ENCODE measurements at places on chromosomes 2 and 18.
A peak's percentile ranks its signal among the peaks of the same experiment; 100 is the strongest.

DNA sequence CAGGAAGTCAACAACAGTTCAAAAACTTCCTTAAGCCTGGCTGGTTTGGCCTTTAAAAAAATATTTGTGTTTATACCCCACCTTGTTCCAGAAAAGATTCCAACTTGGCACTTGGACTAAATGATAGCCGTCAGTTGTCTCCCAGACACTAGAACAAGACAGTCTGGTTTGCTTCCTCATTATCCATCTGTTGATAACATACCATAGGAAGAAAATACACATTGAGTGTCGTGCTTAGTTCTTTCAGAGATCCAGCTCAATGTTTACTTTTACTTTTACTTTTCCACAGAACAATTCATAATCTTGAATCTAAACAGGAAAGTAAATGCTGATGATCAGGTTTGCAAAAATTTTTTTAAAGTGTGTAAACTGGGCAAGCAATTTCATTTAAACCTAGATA, 2.4 kb upstream of the VPS54 start:
- no peaks in the 10 kb centered on the region for H3K27me3 ChIP-seq
- no peak for DNase-seq
- no peak overlapping the region for H3K27ac ChIP-seq
- no peaks in the 10 kb centered on the region for H3K36me3 ChIP-seq
- no peak overlapping the region for H3K4me3 ChIP-seq
- peaks cover 6% of the 10 kb centered on the region for H3K4me1 ChIP-seq

- no peak for DNase-seq
- H3K36me3 ChIP-seq: no peaks in the 10 kb centered on the region
- no peaks in the 10 kb centered on the region for H3K27me3 ChIP-seq
- H3K27ac ChIP-seq: no peak overlapping the region
Observed at GRCh38 chr2:62340994-62341484, 145.1 kb downstream of the B3GNT2 start.

GRCh38 chr2:110770959-110771431, 38.6 kb downstream of the ACOXL start:
- no peaks in the 10 kb centered on the region for H3K27me3 ChIP-seq
- H3K27ac ChIP-seq: no peak overlapping the region
- H3K36me3 ChIP-seq: no peaks in the 10 kb centered on the region
- H3K4me3 ChIP-seq: no peak overlapping the region

- no peaks in the 10 kb centered on the region for H3K27me3 ChIP-seq
- no peak overlapping the region for H3K4me3 ChIP-seq
- peak; percentile 40 for DNase-seq
- H3K27ac ChIP-seq: no peak overlapping the region
Observed at GRCh38 chr18:11040823-11041656, 108.3 kb downstream of the PIEZO2 start.

GRCh38 chr2:51297488-51297887, 265.6 kb upstream of the NRXN1 start:
- H3K36me3 ChIP-seq: no peaks in the 10 kb centered on the region
- no peak for DNase-seq
- no peaks in the 10 kb centered on the region for H3K27me3 ChIP-seq
- no peaks in the 10 kb centered on the region for H3K4me1 ChIP-seq

GRCh38 chr2:164761737-164762460, 79.7 kb downstream of the COBLL1 start:
- H3K36me3 ChIP-seq: no peaks in the 10 kb centered on the region
- H3K4me3 ChIP-seq: no peak overlapping the region
- no peak for DNase-seq

- H3K27me3 ChIP-seq: no peaks in the 10 kb centered on the region
- H3K4me3 ChIP-seq: no peak overlapping the region
- H3K4me1 ChIP-seq: no peaks in the 10 kb centered on the region
- H3K27ac ChIP-seq: no peak overlapping the region
- no peaks in the 10 kb centered on the region for H3K36me3 ChIP-seq
Observed at GRCh38 chr18:32552421-32553030, 81.8 kb upstream of the GAREM1 start.

DNA sequence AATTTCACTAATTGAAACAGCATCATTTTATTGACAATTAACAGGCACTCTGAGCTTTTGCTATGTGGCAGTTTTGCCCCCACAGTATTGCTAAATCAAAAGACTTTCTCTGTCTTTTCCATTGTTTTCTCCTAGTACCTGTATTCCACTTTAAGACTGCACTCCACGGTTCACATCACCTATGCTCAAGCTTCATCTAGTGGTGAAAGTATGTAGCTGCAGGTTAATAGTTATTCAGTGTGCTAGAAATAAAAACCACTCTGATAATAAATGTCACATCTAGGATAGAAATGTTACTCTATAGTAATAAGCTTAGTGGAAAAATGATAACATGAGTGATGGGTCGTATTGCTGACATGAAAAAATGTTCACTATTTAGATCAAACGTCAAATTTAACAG, 24.6 kb downstream of the ARL6IP6 start:
- H3K4me3 ChIP-seq: no peak overlapping the region
- no peaks in the 10 kb centered on the region for H3K4me1 ChIP-seq
- H3K27ac ChIP-seq: no peak overlapping the region
- DNase-seq: peak; percentile 18
- no peaks in the 10 kb centered on the region for H3K27me3 ChIP-seq

- no peak overlapping the region for H3K4me3 ChIP-seq
- no peaks in the 10 kb centered on the region for H3K36me3 ChIP-seq
- H3K27me3 ChIP-seq: no peaks in the 10 kb centered on the region
Observed at GRCh38 chr18:23239885-23240608, 104.8 kb downstream of the CABLES1 start.

DNA sequence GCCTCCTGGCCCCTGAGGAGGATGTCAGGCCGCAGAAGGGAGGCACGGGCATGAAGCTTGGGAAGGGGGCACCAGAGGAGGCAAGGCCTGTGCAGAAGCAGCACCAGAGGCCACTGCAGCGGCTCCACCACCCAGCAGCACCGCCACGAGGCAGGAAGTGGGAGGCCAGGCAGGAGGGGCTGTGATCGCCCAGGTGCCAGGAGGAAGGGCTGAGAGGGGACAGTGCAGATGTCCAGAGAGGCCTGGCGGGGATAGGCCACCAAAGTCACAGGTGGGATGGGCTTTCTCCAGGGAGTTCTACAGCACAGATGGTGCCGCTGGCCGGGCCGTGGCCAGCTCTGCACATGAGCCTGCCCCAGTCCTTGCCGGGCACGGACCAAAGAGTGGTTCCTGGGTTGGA, 6.0 kb upstream of the ALPI start:
- no peaks in the 10 kb centered on the region for H3K4me1 ChIP-seq
- no peak overlapping the region for H3K4me3 ChIP-seq
- H3K27ac ChIP-seq: no peak overlapping the region
- no peak for DNase-seq

DNA sequence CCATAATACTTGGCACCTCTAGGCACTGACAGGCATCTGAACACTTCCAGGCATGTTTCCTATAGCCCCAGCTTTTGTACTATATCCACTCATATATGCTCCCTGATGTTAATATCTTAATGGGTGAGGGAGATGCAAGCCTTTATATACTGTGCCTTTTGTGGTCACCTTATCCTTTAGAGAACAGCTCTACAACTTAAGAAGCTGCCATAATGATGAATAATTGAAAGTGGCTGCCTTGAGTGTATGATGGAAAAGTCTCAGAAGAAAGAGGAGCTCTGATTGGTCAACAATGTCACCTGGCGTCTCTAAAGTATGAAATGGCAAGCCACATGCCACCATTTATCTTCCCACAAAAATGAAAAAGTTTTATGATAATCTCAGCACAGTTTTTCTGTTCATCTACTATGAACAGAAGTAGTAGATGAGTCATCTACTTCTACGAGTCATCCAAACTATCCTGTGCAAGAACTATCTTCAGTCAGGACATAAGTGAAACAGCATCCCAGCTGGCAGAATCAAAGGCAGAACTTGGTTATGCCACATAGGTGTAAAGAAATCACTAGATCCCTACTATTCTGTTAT, 997.9 kb upstream of the CELF4 start:
- H3K27ac ChIP-seq: no peak overlapping the region
- H3K36me3 ChIP-seq: no peaks in the 10 kb centered on the region

- H3K27ac ChIP-seq: no peak overlapping the region
- H3K27me3 ChIP-seq: no peaks in the 10 kb centered on the region
- DNase-seq: no peak
- no peaks in the 10 kb centered on the region for H3K36me3 ChIP-seq
Observed at GRCh38 chr2:129768036-129768386, 211.5 kb upstream of the RAB6C start.

DNA sequence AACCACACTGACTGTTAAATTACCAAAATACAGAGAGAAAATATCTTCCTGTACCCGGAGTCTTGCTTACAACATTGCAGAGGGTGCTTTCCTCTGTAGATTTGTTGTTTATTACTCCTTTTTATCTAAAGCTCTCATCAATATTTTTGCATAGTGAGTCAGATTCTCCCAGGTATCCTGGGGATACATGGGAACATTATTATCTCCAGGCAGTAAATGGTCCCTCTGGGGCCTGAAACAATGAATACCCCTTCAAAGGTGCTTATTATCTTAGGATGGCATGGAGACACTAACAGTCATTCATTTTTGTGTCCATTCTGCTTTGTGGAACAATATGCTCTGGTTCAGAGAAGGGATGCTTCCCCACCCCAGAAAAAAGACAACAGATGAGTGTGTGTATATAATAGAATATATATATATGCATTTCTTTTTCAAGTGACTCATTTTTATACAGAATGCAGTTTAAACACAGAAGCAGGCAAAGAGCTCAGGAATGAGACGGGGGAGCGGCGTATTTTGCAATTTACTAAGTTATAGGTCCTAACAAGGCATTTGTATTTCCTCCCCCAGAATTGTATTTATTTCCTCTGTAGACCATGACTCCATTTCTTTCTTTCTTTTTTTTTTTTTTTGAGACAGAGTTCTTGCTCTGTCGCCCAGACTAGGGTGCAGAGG, 424.8 kb upstream of the ZEB2 start:
- H3K27me3 ChIP-seq: no peaks in the 10 kb centered on the region
- H3K27ac ChIP-seq: no peak overlapping the region
- no peak for DNase-seq
- no peaks in the 10 kb centered on the region for H3K36me3 ChIP-seq
- no peak overlapping the region for H3K4me3 ChIP-seq

GRCh38 chr2:212960336-212960735, 191.1 kb downstream of the IKZF2 start:
- no peaks in the 10 kb centered on the region for H3K27me3 ChIP-seq
- peaks cover 2% of the 10 kb centered on the region for H3K36me3 ChIP-seq
- peaks cover 21% of the 10 kb centered on the region for H3K4me1 ChIP-seq
- peak overlapping the region; percentile 47 for H3K27ac ChIP-seq

- no peaks in the 10 kb centered on the region for H3K36me3 ChIP-seq
- H3K27me3 ChIP-seq: no peaks in the 10 kb centered on the region
- H3K4me1 ChIP-seq: no peaks in the 10 kb centered on the region
Observed at GRCh38 chr2:85503168-85503850, 35.7 kb upstream of the MAT2A start.

DNA sequence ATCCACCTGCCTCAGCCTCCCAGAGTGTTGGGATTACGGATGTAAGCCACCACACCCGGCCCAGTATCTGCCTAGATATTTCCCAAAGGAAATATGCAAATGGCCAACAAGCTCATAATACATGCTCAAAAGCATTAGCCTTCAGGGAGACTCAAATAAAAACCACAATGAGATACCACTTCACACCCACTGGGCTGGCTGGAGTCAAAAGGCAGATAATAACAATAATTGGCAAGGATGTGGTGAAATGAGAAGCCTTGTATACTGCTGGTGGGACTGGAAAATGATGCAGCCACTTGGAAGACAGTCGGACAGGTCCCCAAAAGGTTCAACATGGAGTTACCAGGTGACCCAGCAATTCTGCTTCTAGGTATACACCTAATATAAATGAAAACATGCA, 20.5 kb upstream of the ZNF516 start:
- H3K4me1 ChIP-seq: peaks cover 9% of the 10 kb centered on the region
- H3K36me3 ChIP-seq: no peaks in the 10 kb centered on the region
- H3K27me3 ChIP-seq: peaks cover 23% of the 10 kb centered on the region
- no peak for DNase-seq
- no peak overlapping the region for H3K27ac ChIP-seq
- no peak overlapping the region for H3K4me3 ChIP-seq

- no peaks in the 10 kb centered on the region for H3K4me1 ChIP-seq
- H3K36me3 ChIP-seq: no peaks in the 10 kb centered on the region
- H3K27ac ChIP-seq: no peak overlapping the region
- no peaks in the 10 kb centered on the region for H3K27me3 ChIP-seq
- DNase-seq: no peak
Observed at GRCh38 chr2:118706844-118707243, 140.6 kb downstream of the EN1 start.

- no peak overlapping the region for H3K4me3 ChIP-seq
- H3K36me3 ChIP-seq: no peaks in the 10 kb centered on the region
- H3K27ac ChIP-seq: no peak overlapping the region
- H3K27me3 ChIP-seq: peaks cover 2% of the 10 kb centered on the region
Observed at GRCh38 chr18:58590254-58590653, 38.6 kb downstream of the ALPK2 start.

DNA sequence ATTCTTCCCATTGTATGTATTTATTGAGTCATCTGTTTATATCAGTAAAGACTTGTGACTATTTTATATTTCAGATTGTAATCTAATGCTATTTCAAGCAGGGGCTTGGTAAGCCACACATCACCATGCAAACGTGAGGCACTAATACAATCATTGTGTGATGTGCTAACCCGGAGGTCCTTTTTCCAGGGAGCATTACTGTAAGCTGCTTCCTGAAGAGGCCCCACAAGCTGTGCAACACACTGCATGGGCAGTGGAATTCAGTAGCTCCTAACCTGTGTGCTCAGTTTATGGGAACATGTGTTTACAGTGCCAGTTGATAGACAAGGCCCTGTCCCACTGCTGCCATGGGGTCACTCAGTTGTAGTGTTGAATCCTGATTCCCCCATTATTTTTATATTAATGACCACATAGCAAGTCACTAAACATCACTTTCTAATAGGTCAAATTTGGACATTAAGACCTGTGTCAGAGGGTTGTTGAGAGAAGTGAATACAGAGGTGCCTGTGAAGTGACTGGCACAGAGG, 162.9 kb downstream of the FHOD3 start:
- H3K27ac ChIP-seq: no peak overlapping the region
- DNase-seq: no peak
- H3K4me1 ChIP-seq: no peaks in the 10 kb centered on the region
- H3K36me3 ChIP-seq: no peaks in the 10 kb centered on the region
- H3K4me3 ChIP-seq: no peak overlapping the region

GRCh38 chr18:1350931-1351450, 446.3 kb downstream of the ADCYAP1 start:
- no peaks in the 10 kb centered on the region for H3K27me3 ChIP-seq
- DNase-seq: no peak
- H3K36me3 ChIP-seq: no peaks in the 10 kb centered on the region
- no peak overlapping the region for H3K27ac ChIP-seq
- H3K4me3 ChIP-seq: no peak overlapping the region

Measured in natural killer cell (primary cell).